ENCODE measurements at places on chromosomes 16 and 17. TPM values are rescaled to one million over a fixed set of nuclear protein-coding genes. Genes with fewer than 3 reads are reported as not detected.

Gene KRT25
- polyA plus RNA-seq, result not detected

Gene KRTAP9-4
- not detected for polyA plus RNA-seq

Gene SYT17
- polyA plus RNA-seq, result 35.1 TPM

Gene IL21R
- polyA plus RNA-seq, result 0.41 TPM

Gene ITGA2B
- polyA plus RNA-seq, result 10.2 TPM

Gene SMPD3
- polyA plus RNA-seq, result 44.7 TPM

Gene MYO15A
- 5.4 TPM for polyA plus RNA-seq

Gene RAB37
- polyA plus RNA-seq, result 4.5 TPM

Gene HBM
- 5.4 TPM for polyA plus RNA-seq

DNA sequence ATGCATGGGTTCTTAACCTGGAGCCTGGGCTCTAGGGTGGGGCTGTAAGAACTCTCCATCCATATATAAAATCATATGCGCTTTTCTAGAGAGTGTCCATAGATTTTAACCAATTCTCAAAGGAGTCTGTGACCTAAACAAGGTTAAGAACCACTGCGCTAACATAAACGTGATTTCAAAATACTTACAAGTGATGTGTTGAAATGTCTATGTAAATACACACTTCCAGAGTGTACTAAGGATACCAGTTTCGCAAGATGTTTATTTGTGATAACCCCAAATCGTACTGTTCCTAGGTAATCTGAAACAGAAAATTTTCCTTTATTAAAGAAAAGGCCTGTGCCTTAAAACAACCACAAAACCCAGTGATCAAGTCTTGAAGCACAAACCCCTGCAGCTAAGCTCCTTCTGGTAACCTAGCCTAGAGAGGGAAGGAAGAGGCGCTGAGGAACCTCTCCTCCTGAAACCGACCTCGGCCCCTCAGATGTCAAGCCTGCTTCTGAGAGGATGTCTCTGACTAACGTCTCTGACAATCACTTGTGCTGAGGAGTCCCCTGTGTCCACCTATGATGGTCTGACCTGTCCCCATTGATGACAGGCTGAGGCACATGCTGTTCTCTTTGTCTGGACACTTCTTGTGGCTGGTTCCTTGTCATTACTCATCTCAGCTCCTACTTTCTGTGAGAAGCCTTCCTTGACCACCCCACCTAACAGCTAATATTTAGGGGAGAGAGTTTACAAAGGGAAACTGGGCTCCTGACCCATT, 32.2 kb downstream of the SNN start:
- DNase-seq, result no peak

DNA sequence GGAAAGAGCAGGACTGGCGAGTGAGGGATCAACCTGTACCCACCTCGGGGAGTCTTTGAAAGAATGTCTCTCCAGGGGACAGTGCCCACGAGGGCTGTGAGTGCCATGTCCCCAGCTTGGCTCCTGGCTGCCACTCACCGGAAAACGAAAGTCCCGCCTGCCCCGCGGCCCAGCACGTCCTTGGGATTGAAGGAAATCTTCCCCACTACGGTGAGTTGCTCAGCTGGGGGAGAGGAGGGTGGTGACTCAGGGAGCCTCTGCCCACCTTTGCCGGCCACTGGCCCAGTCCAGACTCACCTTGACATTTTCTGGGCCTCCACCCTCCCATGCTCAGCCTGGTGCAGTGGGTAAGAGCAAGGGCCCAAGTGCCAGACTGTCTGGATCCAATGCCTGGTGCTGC, 17.1 kb downstream of the PLK1 start:
- no peak for DNase-seq

DNA sequence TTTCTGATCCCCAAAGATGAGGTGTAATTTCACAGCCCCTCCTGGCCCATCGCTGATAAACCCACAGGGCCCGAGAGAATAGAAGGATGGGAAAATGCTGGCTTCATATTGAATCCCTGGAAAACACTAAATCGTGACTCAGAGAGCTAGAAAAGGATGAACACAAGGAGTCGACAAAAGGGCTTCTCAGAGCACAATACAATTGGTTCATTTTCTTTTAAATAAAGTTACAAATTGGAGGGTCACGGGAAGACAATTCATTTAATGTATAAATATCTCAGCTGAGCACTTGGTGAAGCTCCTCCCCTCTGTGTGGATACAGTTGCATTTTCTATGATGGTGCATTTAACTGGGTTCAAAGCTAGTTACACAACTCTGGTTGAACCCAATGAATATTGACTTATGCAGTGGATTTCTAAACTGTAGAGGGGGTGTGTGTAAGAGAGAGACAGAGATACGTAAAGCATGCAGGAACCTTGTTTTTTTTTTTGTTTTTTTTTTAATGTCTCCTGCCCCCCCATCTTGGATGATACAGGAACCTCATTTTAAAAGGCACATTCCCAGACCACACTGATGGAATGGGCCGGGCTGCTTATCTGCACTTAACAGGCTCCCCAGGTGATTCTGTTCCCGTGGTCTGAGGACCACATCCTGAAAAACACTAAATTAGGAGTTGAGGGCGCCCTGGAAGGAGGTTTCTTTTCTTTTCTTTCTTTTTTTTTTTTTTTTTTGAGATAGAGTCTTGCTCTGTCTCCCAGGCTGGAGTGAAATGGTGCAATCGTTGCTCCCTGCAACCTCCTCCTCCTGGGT, 14.1 kb downstream of the TTYH2 start:
- DNase-seq, result no peak

DNA sequence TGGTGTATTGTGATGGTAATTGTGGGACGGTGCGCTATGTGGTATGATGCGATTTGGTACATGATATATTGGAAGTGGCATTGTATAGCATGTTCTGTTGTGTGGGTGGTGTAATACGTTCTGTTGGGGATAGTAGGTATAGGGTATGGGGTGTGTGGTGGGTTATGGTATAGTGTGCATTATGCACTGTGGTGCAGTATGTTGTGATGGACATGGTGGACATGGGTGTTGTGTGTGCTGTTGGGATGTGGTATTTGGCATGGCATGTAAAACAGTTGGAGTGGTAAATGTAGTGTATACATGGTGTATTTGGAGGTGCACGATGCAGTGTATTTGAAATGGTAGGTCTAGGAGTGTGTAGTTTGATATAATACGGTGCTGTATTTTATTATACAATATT, 170.6 kb upstream of the CNTNAP4 start:
- DNase-seq, result no peak

GRCh38 chr16:73916829-73917594, 379.6 kb upstream of the PSMD7 start:
- no peak for DNase-seq

GRCh38 chr16:54277845-54278703, 8.5 kb downstream of the IRX3 start:
- peak; percentile 65 for DNase-seq

GRCh38 chr17:75681289-75681688, 14.2 kb downstream of the SAP30BP start:
- DNase-seq, result no peak

GRCh38 chr16:28098959-28099945, 35.7 kb upstream of the GSG1L start:
- peak; percentile 67 for DNase-seq

GRCh38 chr17:37276475-37276874, 99.3 kb upstream of the C17orf78 start:
- no peak for DNase-seq

GRCh38 chr17:41664587-41665565, 23.8 kb upstream of the EIF1 start:
- DNase-seq, result no peak

DNA sequence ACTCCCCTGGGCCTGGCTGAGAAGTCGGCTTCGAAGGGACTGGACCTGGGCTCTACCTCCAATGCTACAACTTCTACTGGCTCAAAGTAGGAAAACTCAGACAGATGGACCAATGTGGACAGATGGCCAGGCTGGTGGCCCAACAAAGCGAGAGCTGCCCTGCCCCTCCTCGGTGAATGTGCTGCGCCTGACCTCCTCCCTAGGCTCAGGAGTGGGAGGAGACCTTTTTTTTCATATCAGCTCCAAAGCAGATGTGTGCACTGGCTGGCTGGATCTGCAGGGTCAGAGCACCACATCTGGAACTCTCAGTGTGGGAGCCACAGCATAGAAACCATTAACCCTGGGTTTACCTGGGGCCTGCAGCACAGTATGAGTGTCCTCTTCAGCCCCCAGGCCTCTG, 20.8 kb downstream of the ATP6V0D1 start:
- no peak for DNase-seq

- no peak for DNase-seq
These were observed 16.8 kb downstream of the AKTIP start for GRCh38 chr16:53486230-53486629.

DNA sequence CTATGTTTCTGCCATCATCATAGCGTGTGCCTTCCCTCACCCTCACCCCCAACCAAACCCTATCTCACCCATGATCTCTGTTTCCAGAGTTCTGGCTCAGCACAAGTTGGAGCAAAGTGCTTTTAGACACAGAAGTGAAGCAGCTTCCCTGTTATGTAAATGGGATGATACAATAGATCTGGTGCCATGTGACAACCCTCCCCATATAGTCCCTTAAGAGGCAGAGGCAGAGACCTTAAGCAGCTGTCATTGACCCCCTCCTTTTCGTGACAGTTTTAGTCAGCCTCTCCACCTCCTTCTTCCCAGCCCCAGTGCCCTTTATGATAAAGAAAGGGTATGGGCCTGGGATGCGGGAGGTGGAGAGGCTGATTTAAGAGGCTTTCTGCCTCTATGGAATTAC, 40.3 kb upstream of the MED13 start:
- DNase-seq, result no peak

DNA sequence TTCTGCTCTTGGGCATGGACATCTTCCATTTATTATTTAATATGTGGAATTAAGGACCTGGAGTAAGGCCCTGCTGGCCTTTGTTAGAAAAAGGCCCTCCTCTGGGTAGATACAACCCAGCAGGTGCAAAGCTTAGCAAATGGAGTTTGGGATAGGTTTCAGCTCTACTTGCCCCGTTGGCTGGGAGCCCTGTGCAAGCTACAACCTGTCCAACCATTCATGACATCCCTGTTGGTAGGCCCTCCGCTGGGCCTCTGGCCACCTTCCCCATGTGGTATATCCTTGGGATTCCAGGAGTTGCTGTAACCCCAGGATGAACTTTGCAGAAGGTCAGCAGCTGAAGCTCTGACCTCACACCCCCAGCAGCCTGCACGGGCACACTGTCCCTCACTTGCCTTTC, 6.4 kb downstream of the NGFR start:
- no peak for DNase-seq

DNA sequence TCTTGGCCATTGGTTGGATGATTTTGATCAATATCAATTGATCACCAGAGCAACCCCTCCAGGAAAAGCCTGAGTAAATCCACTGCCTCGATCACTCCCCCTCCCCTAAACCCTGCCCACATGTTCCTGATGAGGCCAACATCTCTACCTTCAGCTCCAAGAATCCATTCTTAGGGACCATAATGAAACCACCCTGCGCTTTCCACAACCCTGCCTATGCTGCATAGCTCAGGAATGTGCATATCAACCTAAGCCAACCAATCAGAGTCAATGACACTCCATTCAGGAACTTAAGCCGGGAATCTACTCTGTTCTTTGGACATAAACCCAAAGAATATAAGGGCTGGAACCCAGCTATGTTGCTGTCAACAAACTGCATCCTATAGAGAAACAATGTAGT, 86.3 kb downstream of the MYH11 start:
- DNase-seq, result no peak

Measured in spinal cord (tissue), 10 donors.